ENCODE measurements at places on chromosomes 4 and X.

DNA sequence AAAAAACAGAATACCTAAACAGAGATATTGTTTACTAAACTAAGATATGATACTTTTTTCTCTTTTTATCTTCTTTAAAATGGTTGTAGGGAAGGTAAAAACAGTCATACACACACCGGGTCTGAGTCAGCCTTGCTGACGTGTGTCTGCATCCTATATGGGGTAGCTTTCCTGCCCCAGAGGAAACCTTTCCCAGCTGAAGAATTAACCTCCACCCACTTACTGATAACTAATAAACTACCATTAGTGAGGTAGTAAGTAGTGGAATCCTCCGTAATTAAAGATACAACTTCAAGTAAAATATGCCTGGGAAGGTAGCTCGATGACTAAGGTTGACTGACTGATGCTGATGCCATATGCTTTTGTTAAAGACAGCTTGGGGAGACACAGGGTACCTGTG lies 312.2 kb downstream of the DCTD start:
- no peak for DNase-seq

DNA sequence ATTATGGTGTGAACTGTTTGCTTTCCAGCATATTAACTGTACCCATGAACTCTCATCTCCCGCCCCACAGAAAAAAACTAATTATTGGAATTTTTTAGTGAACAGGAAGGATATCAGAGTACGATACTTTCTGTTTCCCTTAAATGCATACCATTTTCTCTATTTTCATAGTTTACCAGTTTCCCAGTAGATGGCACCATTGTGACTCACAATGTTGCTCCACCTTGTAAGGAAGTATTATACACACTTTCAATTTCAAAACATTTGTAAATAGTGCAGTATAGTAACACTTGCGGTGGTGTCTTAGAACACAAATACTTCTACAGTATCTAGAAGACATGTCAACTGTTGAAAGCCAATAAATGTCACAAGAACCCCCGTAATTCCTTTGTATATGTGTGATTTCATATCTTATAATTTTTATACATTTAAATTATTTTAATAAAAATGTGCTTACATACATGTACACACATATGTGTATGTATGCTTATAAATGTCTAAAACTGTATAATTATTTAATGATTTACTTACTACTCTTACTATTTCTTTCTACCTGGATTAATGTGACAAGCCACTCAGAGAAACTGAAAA lies 167.3 kb downstream of the SLIT2 start:
- DNase-seq: peak; percentile 61

GRCh38 chrX:39905538-39905891 lies 192.2 kb downstream of the BCOR start:
- DNase-seq: peak; percentile 81

DNA sequence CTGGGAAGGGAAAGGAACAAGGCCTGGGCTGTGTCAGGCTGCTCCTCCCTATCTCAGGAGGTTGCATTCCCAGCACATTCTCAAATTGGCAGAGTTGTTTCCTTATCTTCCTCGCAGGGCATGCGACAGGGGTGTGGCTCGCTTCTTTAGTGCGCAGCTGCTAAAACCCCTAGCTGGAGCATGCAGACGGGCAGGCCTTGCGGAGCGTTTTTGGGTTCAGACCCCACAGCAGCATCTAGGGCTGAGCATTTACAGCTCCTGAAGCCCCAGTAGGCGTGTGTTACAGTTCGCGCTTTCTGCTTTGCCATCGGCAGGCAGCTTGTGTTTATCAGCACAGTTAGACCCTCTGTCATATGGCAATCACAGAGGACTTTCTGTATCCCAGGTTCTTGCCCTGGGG lies 392.4 kb downstream of the TECRL start:
- no peak for DNase-seq

- no peak for DNase-seq
Observed at GRCh38 chr4:10108818-10109783, 7.5 kb downstream of the WDR1 start.

DNA sequence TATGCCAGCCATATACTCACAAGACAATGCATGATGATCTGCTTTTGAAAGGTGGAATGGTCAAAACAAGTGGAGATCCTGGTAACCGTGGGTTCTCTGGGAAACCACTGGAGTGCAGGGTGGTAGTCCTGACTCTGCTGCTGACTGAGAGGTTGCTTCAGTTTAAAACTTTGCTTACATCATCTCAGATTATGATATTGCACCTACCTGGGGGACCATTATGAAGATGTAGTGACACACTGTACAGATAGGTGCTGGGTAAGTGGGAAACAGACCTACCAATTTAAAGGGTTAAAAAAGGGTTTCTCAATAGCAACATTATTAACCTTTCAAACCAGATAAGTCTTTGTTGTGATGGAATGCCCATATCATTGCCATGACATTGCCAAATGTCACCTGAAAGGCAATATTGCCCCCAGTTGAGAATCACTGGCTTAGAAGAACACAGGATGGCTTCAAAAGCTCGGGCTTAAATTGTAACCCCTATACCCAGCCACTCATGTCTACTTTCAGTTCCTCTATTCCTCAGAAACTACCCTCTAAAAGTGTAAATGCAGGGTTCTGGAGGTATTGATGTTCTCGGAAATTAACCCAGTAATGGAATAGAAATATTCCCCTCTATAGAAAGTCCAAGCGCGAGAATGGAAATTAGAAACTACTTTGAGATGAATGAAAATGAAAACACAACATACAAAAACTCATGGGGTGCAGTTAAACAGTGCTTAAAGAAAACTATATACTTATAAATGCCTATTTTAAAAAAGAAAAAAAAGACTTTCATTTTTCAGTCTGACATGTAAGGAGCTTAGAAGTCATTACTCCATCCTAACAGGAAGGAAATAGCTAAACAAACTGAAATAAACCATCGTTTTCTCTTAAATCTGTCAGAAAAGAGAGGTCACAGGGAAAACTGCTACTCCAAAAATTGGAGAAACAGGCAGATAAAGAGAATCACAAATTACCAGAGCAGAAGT lies 65.8 kb downstream of the ARHGEF6 start:
- no peak for DNase-seq

DNA sequence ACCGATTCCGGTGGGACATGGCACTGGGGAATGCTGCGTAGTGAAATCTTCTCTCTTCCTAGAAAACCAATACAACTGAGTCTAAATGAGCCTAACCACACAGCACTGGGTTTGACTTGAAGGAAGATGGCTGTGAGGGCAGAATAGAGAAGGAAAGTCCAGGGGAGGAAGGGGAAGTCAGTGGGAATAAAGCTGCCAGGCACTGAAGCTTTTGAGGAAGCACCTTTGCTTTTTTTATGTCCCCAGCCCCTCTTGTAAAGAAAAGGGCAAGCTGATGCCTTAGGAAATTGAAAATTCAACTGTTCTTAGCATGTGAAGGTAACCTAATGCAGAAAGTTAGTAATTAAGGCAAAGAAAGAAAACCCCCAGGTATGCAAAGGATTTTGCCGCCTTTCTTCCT lies 20.6 kb downstream of the MED28 start:
- no peak for DNase-seq

- no peak for DNase-seq
Observed at GRCh38 chr4:176185051-176185450, 10.3 kb downstream of the SPATA4 start.

DNA sequence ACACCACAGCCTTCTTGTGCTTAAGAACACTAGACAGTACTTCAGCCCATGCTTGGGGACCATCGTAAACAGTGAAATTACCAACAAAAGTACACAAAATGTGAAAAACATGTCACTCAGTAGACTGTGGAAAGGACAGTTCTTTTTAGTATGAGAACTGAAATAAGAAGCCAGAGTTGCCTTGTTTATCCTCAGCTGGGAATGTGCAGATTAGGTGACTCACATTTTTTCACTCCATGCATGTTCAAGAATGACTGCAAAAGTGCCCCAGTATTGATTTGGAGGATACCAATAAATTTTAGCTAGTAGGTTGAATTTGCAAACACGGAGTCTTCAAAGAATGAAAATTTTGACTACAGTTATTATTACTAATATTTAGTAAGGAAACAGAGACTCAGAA lies 23.1 kb upstream of the BMP3 start:
- DNase-seq: no peak

DNA sequence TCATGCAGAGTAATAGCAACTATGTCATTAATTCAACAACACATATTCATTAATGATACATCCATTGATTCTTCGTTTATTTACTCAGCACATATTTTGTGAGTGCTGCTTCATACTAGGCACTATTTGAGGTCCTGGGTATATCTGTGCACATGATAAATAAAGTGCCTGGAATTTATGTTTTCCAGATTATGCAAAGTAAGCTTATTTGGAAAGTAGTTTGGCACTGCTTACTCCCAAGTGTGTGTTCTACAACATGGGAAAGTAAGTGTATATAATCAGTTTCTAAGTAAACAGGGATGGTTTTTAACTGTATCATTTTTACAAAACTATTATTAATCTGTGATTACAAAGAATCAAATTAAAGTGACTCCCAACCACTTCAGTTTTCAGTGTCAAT lies 16.8 kb upstream of the EPGN start:
- no peak for DNase-seq

- DNase-seq: peak; percentile 64
Observed at GRCh38 chrX:129522184-129523078, 859 bp downstream of the SMARCA1 start.

DNA sequence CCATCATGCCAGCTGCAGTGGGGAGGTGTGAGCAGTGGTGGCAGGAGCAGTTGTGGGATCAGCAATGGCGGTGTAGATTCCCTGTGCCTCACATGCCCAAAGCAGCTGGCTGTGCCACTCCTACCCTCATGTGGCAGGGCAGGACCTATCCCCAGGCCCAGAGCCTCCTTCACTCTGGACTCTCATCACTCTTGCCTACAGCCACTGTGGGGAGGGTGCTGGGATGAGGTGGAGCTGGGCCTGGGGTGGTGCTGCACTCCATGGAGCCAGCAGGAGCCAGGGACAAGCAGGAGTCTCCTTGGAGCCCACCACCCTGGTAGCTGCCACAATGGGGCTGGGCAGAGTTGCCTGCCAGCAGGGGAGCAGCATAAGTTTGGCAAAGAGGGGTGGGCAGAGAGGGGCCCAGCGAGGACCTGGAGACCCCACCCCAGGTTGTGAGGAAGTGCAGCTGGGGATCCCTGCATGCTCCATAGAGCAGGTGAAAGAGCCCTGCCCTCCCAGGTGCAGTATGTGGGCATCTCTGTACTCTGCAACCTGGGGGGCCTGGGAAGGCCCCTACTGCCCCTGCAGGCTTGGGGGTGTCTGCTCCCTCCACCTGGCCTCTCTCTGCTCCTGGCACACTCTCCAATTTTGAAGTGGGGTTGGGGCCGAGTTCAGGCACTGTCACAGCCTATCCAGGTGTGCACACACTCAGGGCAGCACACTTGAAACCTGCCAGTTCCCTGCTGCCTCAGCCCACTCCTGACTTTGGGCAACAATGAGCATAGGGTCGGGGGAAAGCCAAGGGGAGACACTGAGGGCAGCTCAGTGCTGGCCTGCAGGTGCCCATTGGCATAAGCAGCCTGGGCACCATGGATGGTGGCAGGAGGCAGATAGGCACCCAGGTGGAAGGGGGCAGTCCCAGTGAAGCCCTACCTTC lies 74.0 kb upstream of the INTU start:
- DNase-seq: no peak

DNA sequence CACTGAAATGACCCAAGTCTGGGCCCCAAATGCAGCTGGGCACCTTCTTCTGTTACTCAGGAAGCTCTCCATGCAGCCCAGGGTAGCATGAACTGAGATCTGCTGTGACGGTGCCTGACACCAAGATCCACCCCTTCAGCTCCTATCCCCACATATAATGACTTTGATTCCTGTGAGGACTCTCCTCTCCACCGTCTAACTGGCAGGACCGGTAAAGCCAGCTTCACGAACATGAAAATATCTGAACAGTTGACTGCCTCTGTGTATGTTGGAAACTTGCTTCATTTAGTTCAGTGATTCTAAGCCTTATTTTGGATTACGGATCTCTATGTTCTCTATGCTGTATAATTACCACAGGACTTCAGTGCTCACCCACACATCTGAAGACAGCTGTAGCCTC lies 115.5 kb upstream of the TMEM150C start:
- DNase-seq: peak; percentile 41

DNA sequence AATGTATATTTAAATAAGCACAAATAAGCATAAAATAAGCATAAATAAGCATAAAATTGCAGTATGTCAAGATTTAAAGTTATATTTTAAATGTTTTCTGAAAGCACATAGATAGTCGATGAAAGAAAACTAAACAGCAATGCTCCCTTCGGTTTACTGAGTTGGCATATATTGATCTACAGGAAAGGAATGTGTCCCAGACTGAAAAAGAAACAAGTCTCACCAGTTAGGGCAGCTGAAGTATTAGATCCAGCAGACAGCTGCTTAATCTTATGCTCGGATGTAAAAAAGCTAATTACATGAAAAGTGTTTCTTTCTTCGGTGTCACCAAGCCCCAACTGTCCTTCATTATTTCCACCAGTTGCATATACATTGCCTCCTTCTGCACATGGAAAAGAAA lies 8.7 kb downstream of the RPGR start:
- DNase-seq: no peak

DNA sequence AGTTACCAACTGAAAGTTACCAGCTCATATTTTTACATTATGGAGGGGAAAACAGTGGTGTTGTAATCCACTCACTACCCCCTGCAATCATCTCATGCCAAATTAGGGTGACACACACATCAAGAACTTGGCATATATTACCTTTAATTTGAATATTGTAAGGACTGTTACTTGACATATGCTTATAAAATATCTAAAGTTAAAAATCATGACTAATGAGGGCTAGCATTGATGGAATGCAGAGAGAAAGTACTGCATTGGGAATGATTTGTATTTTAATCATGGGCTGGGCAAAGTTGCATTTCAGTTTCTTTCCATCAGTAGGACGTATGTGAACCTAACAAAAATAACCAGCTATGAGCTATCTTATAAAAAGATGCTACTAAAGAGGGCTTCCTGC lies 517.5 kb upstream of the GRIA3 start:
- DNase-seq: no peak

DNA sequence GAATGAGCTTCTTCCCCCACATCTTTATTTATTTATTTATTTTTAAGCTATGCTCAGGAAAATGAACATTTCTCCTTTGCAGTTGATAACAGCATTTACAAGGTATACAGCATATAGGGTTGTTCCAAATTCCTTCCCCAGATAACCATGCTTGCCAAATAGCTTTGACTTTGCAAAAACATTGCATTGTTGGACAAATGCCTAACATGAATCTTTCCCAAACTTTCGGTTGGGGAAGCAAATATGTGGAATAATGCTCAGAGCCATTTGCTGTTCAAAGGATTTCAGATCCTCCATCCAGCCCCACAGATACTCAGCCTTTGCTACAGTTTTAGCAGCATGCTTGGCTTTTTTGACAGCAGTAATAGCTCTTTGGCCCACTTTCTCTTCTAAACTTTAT lies 127.2 kb upstream of the AGA start:
- DNase-seq: no peak

Measured in NCI-H1417 (cell line).